NCI-H1048 (cell line): ENCODE measurements at places on chromosomes 3 and 15.

- no peak for DNase-seq
These were observed 661.6 kb downstream of the SI start for GRCh38 chr3:164416491-164417222.

- DNase-seq = no peak
These were observed 29.6 kb upstream of the ADAMTS7 start for GRCh38 chr15:78840661-78841375.

DNA sequence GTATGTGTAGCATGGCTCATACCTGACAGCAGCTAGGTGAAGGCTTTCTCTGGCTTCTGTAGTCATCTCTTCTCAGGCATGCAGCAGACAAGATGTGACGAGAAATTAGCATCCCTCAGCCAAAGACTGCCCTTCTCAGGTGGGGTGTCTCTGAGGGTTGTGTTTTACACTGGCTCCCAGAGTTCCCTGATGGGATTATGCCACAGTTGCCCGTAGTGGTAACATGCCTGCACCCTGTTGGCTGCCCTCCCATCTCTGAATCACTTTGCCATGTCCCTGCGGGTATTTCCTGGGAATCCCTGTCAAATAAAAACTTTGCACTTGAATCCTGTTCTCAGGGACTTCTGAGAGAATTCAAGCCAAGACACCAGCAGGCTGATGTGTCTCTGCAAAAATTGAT lies 70.5 kb downstream of the LRTM1 start:
- no peak for DNase-seq

DNA sequence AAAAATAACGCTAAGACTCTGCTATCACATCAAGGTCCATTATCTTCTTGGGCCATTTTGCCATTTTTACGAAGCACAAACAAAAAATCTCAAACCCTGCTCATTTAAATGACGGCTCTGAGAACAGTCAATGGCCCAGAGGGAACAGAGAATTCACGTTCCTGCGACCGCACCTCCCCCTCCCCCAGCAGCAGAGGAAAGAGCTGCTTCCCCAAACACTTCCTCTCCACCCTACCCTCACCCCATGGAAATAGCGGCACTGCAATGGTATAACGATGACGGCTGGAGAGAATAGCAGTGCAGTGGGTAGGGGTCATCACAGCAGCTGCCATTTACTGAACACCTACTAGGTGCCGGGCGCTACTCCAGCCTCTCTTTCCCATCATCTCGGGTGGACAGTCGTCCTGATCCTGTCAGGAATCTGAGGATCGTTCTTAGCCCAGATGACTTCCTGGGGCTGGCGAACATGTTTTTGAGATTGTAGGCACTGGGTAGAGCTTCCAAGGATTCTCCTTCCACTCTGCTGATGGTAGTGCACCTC lies 113.3 kb downstream of the IQSEC1 start:
- DNase-seq = no peak

DNA sequence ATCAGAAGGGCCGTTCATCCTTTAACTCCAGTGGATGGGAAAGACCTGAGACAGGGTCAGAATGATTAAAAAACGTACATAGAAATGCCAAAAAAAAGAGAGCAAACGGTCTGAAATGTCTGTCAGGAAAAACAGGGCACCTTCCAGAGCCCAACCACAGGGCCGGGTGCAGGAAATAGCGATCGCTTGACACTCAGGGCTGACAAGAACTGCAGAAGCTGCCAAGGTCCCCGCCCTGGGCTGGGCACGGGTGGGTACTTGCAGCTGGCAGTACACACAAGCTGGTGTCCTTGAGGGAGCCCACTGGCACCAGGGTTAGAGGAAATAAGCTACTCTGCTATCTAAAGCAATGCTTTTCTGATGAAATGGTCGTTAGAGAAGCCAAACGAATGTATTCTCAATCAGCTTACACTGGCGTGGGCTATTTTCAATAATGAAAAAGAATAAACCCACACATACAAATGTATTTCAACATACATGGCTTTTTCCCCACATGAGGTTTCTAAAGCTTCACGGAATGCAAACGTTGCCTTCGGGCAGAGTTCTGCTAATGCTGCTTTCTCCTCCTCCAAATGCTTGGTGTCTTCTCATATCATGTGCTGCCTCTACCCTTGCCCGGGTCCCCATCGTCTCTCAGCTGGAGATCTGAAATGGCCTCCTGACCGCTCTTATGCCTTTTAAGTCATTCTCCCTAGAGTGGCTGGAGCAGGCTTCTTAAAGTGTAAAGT lies 15.6 kb downstream of the FRMD4B start:
- no peak for DNase-seq

- DNase-seq = no peak
These were observed 361.9 kb upstream of the KCNMB2 start for GRCh38 chr3:178174201-178174915.
